ENCODE measurements at places on chromosomes 7 and 10. TPM values are rescaled to one million over a fixed set of nuclear protein-coding genes. Genes with fewer than 3 reads are reported as not detected.

The CFAP69 gene
- 1.6 TPM for total RNA-seq

The OIT3 gene
- total RNA-seq = not detected

The ITIH2 gene
- total RNA-seq = not detected

The ELFN1 gene
- 0.49 TPM for total RNA-seq

The CARD11 gene
- 17.6 TPM for total RNA-seq

The HABP2 gene
- 1.3 TPM for total RNA-seq

The CAV2 gene
- total RNA-seq = 106 TPM

The YKT6 gene
- 102 TPM for total RNA-seq

The RADIL gene
- total RNA-seq = 0.63 TPM

The ABCB1 gene
- total RNA-seq = 20.4 TPM

The C10orf90 gene
- not detected for total RNA-seq

The CYP26A1 gene
- 1.0 TPM for total RNA-seq

The SLC39A12 gene
- not detected for total RNA-seq

The FAM25C gene
- not detected for total RNA-seq

The MACC1 gene
- 0.38 TPM for total RNA-seq

The MYL10 gene
- total RNA-seq = not detected

All from mesangial cell (primary cell).